Stimulated activated CD8-positive, alpha-beta memory T cell treated with anti-CD3 and anti-CD28 coated beads, Interleukin-4, amount 100 ng/mL, for 4 hours (primary cell): ENCODE measurements at places on chromosomes 4 and X.

DNA sequence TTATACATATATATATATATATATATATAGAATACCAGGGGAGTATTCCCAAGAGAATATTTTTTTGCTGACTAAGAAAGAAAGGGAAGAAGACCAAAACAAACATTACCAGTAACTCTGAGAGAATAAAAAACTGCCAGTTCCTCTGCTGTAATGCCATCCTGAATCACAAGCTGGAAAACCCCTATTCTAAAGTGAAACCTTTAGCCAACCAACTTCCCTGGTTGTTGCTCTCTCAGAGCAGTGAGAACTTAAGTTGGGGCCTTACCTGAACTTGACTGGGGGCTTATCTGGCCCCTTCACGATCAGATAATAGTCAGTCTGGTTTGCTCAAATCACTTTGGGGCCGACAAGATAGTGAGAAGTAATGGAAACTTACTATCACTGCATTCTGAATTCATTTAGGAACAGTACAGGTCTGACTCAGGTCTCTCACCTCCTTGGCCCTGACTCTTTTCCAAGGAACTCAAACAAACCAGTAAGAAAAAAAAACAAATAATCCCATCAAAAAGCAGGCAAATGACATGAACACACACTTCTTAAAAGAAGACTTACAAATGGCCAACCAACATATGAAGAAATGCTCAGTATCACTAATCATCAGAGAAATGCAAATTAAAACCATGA, 62.5 kb downstream of the CD40LG start:
- DNase-seq = no peak

DNA sequence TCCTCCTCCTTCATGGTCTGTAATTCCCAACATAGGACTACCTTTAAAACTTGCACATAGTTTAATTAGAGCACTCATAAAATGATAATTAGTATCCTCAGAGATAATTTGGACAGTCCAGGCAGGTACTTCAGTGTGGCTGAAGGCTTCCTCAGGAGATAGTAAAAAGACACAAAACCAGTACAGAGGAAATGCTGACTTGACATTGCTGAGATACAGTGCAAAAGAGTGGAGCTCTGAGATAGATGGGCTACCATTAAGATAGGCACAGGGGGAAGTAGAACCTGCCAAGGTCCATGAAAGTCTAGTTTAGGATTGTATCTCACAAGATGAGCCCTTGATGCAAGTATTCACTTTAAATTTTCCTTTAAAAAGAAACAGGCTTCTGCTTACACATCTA, 91.0 kb downstream of the USP9X start:
- no peak for DNase-seq

GRCh38 chrX:110692866-110693265, 102.8 kb downstream of the CHRDL1 start:
- no peak for DNase-seq

GRCh38 chr4:141155586-141155985, 22.3 kb upstream of the RNF150 start:
- no peak for DNase-seq

DNA sequence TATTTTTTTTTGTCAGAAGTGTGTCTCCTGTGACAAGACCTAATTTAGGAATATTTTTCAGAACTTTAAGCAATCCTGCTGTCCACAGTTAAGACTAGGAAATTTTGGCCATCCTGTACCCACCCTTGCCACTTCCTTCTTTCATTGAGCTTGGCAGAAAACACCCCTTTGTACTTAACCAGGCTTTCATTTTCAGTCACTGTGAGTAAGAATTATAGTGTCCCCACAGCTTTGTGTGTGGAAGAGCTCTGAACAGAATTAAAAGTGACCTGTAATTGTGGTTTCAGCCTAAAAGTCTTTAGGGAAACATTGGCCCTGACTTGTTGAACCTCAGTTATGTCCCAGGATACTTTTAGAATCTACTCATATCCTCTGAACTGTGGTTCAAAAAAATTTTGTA, 153.7 kb upstream of the BMP3 start:
- no peak for DNase-seq

GRCh38 chrX:97756879-97757278, 873.2 kb downstream of the RPA4 start:
- no peak for DNase-seq

DNA sequence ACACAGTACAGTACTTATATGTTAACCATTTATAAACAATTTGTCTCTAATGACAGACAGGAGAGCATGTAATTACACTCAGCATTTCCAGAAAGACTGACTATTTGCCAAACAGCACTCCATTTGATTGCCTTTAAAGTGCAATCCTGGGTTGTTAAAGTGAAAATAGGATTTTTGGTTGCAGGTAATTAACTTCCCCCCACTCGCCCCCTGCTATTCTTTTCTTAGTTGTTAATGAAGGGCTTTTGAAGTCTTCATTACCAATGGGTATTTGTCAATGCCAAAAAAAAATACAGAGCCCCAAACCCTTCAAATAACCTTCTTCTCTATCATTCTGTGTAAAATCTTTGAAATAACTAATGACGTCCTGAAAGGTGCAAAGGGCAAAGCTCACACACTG, 825.6 kb downstream of the STPG2 start:
- DNase-seq = no peak

- no peak for DNase-seq
Measured at GRCh38 chr4:2245787-2246275, 3.9 kb upstream of the HAUS3 start.

DNA sequence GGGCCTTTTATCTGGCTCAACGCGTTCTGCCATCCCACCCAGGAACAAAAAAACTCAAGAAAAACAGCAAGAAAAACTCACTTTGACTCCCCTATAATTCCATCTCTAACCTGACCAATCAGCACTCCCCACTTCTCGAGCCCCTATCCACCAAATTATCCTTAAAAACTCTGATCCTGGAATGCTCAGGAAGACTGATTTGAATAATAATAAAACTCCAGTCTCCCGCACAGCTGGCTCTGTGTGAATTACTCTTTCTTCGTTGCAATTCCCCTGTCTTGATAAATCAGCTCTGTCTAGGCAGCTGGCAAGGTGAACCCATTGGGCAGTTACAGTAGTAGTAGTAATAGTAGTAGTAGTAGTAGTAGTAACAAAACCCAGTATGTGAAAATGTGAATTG, 165.7 kb upstream of the CASK start:
- DNase-seq = no peak

DNA sequence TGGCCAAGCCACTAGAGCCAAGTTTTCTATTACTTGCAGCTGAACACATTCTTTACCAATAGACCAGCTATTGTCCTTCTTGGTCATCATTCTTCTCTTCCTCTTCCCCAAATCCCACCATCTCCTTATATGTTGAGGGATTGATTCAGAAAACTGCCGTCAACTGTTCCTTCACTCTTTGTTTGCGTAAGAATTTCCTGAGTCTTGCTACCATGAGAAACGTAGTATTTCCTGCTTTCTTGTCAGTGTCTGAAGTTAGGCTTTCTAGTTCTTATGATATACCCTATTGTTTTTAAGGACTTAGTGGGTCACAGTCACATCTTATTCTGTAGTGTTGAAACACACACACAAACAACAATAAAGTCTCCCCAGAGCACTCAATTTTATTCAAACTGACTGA, 20.1 kb downstream of the IGFBP7 start:
- DNase-seq = no peak

DNA sequence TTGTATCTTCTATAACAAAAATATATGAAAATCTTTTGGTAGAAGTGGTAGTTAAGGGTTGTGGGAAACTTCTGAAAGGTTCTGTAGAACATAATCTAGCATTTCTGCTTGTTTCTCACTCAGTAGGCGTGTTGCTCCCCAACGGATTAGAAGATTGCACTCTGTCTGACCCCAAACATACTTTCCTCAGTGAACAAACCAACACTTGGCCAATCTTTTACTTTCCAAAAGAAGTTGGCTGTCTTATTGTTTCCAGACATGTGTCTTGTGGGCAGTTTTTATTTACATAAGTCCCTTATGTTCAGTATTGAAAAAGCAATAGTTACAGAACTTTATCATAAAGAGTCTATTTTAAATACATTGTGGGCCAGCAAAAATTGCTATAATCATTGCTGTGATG, 312.8 kb upstream of the EPHA5 start:
- DNase-seq = no peak

- DNase-seq = no peak
Measured at GRCh38 chr4:118224243-118224829, 128.5 kb downstream of the PRSS12 start.

DNA sequence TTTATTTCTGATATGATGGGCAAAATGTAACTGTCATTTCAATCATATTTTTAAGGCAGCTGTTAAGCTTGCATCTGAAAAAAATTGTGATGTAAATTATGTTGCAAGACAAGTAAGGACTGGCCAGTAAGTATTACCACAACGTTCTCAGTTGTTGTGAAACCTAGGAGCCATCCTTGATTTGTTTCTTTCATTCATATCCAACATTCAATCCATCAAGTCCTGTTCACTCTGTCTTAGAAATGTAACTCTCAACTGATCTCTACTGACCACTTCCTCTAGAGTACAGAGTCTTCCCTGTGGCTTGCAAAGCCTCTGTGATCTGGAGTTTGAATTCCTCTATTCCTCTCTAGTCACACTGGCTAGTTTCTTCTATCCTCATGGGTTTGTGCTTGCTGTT, 161.4 kb upstream of the MAD2L1 start:
- DNase-seq = no peak

- no peak for DNase-seq
Measured at GRCh38 chr4:139986689-139987501, 167.1 kb downstream of the MAML3 start.

- no peak for DNase-seq
Measured at GRCh38 chrX:20284992-20285391, 18.3 kb upstream of the RPS6KA3 start.

DNA sequence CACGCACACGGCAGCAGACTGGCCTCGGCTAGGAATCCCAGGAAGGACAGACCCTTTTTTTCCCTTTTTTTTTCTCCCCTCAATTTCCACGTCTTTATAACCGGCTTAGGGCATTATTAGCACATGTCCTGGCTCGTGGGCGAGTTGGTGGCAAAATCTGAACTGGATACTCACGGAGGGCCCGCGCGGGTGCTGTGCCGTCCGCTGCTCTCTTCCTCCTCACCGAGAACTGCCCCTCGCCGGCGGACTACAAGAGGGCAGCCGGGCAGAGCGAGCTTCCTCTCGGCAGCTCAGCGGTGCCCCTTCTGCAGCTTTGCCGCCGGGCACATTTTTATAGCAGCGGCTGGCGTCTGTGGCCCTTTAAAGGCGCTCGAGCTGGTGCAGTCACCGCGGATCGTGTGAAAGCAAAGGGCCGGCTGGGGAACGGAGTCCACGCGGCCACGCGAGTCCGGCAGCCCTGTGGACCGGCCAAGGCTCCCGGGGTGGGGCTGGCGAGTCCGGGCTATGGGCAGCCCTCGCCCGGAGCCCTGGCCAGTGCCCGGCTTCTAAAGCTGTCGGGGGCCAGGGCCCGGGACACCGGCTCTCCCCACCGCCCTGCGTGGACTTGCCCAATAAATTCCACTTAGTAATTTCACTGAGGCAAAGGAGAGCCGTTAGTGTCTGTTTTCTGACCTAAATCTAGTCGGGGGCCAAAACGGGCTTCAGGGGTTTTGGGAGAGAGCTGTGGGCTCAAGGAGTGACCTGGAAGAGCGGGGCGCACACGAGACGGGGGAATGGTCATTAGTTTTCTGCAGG, 1.3 kb upstream of the CITED1 start:
- DNase-seq = no peak

DNA sequence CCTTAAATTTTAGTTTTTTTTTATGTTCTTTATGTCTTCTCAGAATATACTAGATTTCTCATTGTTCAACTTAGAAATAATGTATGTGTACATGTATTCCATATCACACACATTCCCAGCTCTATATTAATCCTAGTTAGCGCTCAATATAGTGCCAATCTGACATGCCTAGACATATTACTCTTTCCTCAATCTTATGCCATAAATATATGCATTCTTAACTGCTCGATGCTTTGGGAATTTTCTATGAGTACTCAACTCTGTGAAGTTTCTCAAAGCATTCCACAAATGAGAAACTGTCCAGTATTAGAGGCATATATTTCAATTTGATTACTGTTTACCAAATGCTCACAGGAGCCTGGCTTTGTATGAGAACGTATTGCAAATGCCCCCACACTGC, 231.2 kb upstream of the VEGFC start:
- no peak for DNase-seq

- no peak for DNase-seq
Measured at GRCh38 chr4:160213366-160213765, 1110.5 kb downstream of the RAPGEF2 start.

GRCh38 chrX:129980540-129981199, 1.8 kb upstream of the BCORL1 start:
- no peak for DNase-seq

DNA sequence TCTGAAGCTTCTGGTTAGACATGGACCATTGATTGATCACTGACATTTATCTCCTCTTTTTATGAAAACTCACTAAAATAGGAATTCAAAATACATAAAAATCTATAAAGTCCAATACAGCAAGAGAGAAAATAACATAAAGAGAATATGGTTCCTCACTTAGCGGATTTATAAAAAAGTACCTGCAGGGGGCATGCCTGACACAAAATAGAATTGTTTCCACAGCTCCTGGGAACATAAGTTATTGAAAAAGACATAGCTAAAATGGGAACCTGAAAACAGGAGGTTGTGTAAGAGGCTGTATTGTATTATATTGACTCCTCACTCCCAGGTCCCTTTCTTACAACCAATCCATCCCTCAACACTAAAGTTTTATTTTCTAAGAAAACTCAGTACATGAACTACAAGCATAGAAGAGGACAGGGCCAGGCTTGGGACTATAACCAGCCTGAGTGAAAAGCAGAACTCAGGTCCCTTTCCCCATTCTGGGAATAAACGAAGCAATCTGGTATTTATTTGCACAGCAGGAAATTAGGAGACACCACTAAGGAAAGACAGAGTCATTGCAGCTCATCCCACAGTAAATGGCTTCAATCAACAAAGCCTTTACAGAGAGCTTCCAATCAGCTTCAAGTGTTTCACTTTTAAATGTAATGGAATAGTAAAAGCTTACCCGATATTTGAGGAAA, 121.1 kb upstream of the NDST4 start:
- no peak for DNase-seq

- DNase-seq = no peak
Measured at GRCh38 chrX:24646745-24647182, 383 bp downstream of the PCYT1B start.

DNA sequence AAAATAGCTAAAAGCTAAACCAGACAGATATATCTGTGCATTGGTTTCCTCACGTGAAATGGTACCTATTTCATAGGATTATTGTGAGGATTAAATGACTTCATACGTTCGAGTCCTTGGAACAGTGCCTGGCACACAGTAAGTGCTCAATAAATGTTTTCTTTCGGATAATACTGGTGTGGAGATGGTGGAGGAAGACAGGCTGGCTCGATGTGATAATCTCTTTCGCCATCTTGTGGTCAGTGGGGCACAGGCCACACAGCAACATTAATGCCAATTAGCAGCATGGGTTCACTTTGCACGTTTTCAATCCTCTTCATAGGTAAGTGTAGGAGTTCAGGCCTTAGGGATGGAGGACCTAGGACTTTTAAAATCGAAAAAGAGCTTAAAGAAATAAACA, 9.3 kb downstream of the PAGE4 start:
- DNase-seq = no peak

DNA sequence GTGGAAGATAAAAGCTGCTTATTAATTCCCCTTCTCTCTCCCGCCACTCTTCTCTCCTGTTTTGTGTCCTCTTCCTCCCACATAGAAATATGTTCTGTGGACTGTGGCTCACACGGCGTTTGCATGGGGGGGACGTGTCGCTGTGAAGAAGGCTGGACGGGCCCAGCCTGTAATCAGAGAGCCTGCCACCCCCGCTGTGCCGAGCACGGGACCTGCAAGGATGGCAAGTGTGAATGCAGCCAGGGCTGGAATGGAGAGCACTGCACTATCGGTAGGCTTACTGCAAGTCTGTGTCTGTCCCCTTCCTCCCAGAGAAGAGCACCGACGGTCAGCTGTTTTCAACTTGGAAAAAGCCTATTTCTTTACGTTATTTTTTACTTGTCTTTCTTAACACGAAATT, 229.1 kb downstream of the DCTD start:
- DNase-seq = no peak
